Hematopoietic multipotent progenitor cell treated with erythropoietin and hydrocortisone succinate and interleukin-3 and kit ligand, for 15 days (in vitro differentiated cells): ENCODE measurements at places on chromosomes 4 and X.

- DNase-seq, result no peak
These were observed 56.7 kb downstream of the HTRA3 start for GRCh38 chr4:8326206-8326605.

DNA sequence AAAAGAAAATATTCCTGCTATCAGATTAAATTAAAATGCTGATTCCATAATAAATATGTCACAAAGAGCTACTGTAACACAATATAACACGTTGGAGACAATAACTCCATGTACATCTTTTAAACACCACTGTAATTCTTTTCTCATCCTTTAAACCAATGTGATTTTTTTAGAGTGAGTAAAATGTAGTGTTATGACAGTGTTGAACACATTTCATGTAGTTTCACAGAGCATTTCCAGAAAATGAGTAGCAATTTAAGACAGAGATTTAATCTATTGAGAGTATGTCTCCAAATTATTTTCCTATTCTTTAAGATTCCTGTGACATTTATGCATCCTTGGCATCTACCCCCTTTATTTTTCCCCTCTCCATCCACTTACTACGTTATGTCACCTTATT, 17.1 kb upstream of the PRRG1 start:
- DNase-seq, result no peak

- no peak for DNase-seq
These were observed 222.3 kb upstream of the HS3ST1 start for GRCh38 chr4:11650801-11651596.

DNA sequence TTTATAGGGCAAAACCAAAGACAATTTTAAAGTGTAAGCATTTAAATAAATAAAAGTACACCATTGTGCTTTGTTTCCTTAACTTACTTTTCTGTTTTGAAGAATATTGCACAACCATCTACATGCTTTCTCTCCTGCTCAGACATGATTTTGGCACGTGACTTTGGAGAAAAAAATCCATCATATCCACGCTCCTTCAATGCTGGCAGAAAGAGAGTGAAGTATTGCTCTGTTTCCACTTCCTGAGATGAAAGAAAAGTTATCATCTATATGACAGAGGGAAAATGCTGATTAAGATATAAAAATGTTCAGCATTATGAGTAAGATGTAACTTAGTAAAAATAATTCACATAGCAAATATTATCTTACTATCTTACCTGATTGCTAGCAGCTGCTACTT, 77.1 kb downstream of the CNOT6L start:
- DNase-seq, result no peak

- no peak for DNase-seq
These were observed 15.8 kb upstream of the RAB33B start for GRCh38 chr4:139438141-139438540.
